Right lobe of liver (tissue), 6 donors: ENCODE measurements at places on chromosomes 5 and 9. TPM values are rescaled to one million over a fixed set of nuclear protein-coding genes. Genes with fewer than 3 reads are reported as not detected.

DNA sequence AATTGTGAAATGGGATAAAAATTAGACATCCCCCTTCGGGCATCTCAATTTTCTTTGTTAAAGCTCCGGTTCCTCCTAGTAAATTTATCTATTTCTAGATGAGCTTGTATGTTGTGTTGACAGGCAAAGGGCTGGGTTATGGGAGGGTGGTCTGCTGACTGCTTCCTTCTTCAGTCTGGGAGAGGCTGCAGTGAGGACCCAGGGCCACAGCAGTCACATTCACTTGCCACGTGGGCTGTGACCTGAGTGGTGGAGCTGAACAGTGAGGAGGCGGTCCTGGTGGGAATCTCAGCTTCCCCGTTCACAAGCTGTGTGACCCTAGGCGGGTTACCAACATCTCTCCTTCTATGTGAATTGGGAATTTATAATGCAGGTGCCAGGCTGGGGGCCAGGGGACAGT, 57.5 kb upstream of the RXRA start:
- peak overlapping the region; percentile 91 for H3K27ac ChIP-seq
- no peak for DNase-seq
- peaks cover 60% of the 10 kb centered on the region for H3K4me1 ChIP-seq
- H3K36me3 ChIP-seq = no peaks in the 10 kb centered on the region

DNA sequence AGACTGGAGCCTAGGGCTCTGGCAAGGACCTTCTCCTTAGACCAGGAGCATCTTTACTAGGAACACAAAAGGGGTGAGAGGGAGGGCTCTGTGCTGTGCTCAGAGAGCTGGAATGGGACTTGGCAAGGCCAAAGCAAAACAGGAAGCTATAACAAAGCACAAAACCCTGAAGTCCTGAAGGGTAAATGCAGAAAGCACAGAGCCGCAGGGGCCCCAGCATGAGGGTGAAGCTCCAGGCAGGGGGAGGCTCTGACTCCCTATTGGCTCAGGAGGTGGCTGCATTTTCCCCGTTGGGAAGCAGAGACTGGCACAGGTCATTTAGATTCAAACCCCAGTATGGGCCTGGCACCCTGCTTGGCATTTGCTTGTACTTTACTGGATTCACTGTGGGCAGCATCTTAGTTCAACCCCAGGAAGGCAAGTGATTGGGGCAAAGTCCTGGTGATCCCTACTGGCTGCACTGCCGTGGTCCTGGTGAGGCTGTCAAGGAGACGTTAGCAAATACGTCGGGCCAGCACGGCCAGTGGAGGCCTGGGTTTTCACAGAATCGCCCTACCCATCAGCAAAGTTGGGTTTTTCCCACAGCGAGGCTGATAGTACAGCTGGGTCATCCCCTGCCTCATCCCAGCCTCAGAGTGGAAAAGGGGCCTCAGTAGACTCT, 46.3 kb downstream of the GGTA1 start:
- no peaks in the 10 kb centered on the region for H3K27me3 ChIP-seq
- no peak for DNase-seq
- H3K36me3 ChIP-seq = no peaks in the 10 kb centered on the region

DNA sequence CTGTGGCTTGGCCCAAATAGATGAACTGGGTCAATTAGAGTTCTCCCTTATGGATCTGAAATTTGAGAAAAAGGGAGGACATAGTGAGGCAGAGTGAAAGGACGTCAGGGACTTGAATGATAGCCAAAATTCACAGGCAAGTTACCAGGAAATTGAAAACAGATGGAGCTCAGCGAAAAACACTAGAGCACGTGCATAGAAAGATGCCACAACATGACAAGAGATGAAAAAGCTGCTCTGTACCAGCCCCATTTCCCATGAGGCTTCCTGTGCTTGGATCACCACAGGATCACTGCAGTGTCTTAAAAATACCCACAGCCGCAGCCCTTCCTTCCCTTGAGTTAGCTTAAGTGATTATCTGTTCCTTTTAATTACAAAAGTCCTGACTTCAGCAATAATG, 39.0 kb upstream of the HOMER1 start:
- no peaks in the 10 kb centered on the region for H3K4me1 ChIP-seq
- no peak overlapping the region for H3K27ac ChIP-seq
- H3K27me3 ChIP-seq = no peaks in the 10 kb centered on the region
- no peaks in the 10 kb centered on the region for H3K36me3 ChIP-seq
- H3K4me3 ChIP-seq = no peak overlapping the region
- no peak for DNase-seq

DNA sequence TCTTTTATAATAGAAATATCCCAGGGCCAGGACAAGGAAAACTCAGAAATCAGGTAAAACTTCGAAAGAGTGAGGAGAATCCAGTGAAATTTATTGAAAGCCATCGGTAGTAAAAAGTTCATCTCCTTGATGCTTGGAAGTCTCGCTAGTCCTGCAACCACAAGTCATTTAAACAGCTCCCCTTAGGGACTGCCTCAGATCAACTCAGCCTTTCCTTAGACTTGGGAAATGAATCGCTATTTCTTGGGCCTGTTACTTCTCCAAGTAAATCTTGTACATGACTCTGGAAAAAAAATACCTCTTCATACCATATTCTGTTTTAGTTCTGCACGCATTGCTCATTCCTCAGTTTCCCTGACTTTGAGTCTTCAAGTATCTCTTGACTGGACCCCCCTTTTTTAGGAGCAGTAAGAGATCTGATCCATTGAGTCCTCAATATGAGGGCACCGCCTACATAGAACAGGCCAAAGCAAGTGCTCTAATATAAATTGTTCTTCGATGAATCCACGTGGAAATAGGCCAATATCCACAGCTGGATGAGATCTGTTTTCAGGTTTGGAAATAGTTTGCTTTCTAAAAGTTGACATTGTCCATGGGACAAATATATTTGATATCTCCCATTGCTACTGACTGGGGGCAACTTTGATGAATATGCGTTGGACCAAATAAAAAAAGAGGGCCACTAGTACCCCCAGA, 114.2 kb downstream of the PRDM6 start:
- H3K27me3 ChIP-seq = no peaks in the 10 kb centered on the region
- no peak overlapping the region for H3K27ac ChIP-seq
- H3K4me1 ChIP-seq = no peaks in the 10 kb centered on the region
- H3K4me3 ChIP-seq = no peak overlapping the region

DNA sequence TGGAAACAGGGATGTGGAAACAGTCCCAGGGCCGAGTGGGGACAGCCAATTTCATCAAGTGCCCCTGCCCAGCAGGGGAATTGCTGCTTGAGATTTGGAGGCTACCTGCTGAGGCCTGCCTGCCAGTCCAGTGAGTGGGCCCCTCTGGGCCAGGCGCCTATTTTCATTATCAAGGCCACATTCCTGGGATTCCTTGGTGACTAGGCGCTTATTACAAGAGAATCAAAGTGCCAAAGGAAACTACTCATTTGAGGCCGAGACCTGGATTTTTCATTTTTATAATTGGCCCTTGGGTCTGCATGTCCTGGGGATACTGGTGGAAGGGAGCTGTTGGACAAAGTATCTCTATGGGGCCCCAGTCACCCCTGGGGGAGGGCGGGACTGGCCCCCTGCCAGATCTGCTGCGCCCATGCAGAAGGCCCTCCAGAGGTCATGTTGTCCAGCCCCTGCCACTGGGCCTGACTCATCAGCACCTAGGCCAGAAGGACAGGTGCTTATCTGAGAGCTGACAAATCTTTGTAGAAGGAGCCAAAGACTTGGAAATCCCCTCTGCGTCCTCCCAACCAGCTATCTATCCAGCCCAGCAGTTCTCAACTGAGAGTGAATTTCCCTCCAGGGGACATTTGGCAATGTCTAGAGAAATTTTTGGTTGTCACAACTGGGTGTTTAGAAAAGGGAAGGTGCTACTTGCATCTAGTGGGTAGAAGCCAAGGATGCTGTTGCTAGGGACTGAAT, 45.6 kb downstream of the FOXI1 start:
- H3K36me3 ChIP-seq = no peaks in the 10 kb centered on the region
- no peak overlapping the region for H3K4me3 ChIP-seq
- no peak overlapping the region for H3K27ac ChIP-seq
- no peaks in the 10 kb centered on the region for H3K27me3 ChIP-seq
- DNase-seq = peak; percentile 38

GRCh38 chr9:113446323-113446740, 17.2 kb upstream of the RGS3 start:
- peak overlapping the region; percentile 25 for H3K27ac ChIP-seq
- no peaks in the 10 kb centered on the region for H3K36me3 ChIP-seq
- H3K4me1 ChIP-seq = peaks cover 11% of the 10 kb centered on the region

GRCh38 chr5:139141446-139142204, 56.5 kb downstream of the SIL1 start:
- peak; percentile 84 for DNase-seq
- peaks cover 33% of the 10 kb centered on the region for H3K4me1 ChIP-seq
- H3K4me3 ChIP-seq = no peak overlapping the region
- no peaks in the 10 kb centered on the region for H3K36me3 ChIP-seq
- peak overlapping the region; percentile 27 for H3K27ac ChIP-seq

- H3K36me3 ChIP-seq = no peaks in the 10 kb centered on the region
- no peaks in the 10 kb centered on the region for H3K4me1 ChIP-seq
- H3K27ac ChIP-seq = no peak overlapping the region
- H3K27me3 ChIP-seq = no peaks in the 10 kb centered on the region
- no peak for DNase-seq
These were observed 136.6 kb downstream of the ADAMTS12 start for GRCh38 chr5:33755231-33755630.

Gene FAT2
- not detected for total RNA-seq

Gene PTPRD
- total RNA-seq = 16.2 TPM
